ENCODE measurements at places on chromosomes 16 and 17. TPM values are rescaled to one million over a fixed set of nuclear protein-coding genes. Genes with fewer than 3 reads are reported as not detected.

DNA sequence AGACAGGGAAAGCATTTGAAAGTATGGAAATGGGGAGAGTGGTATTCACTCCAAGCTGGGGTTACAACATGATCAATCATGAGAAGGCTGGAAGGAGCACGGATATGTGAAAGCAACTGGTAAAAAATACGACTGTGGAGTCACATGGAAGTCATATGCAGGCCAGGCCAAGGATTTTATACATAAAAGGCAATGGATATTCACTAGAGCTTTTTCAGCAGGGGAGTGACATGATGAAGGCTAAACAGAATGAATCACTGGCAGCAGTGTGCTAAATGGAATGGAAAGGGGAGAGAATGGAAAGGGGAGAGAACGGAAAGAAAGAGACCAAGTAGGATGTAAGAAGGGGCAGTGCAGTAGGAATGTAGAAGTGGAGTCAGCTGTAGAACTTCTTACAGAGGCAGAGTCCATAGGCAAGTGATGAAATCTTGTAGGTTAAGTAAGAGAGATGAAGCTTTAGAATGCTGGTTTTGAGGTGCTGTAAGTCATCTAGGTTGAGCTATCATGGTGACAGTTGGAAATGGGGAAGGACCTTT lies 13.0 kb upstream of the NETO2 start:
- no peak for DNase-seq

- no peak for DNase-seq
Measured at GRCh38 chr16:68214726-68215125, 21.2 kb downstream of the ESRP2 start.

- DNase-seq: no peak
Measured at GRCh38 chr17:6559753-6560215, 3.4 kb upstream of the PITPNM3 start.

GP1BA gene
- total RNA-seq: not detected

NUDT21 gene
- 38.8 TPM for total RNA-seq

DNA sequence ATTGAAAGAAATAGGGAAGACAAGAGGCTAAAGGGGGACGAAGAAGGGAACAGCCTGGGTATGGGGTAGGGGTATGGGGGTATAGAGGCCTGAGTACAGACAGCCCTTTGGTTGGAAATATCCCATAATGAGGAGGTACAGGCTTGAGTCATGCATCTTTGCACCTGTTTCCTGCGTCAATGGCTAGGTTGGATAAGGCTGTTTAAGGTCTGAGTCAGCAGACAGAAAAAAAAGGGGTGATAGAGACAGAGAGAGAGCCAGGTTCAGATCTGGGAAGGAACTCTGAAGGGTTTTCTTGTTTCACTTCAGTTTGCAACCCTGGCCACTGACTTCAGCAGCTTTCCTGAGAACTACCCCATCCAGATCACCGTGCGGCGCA lies 8.5 kb downstream of the FNDC8 start:
- DNase-seq: no peak

IRX5 gene
- not detected for total RNA-seq

GRCh38 chr17:77203436-77203835 lies 62.7 kb downstream of the SEC14L1 start:
- DNase-seq: no peak

- no peak for DNase-seq
Measured at GRCh38 chr16:86984991-86985647, 332.1 kb downstream of the C16orf95 start.

All from Peyer's patch (tissue), 4 donors.